ENCODE measurements at places on chromosomes 1 and 21.
A peak's percentile ranks its signal among the peaks of the same experiment; 100 is the strongest.

GRCh38 chr21:44701541-44701940 is 4.6 kb downstream of the KRTAP10-12 start:
- DNase-seq, result no peak

DNA sequence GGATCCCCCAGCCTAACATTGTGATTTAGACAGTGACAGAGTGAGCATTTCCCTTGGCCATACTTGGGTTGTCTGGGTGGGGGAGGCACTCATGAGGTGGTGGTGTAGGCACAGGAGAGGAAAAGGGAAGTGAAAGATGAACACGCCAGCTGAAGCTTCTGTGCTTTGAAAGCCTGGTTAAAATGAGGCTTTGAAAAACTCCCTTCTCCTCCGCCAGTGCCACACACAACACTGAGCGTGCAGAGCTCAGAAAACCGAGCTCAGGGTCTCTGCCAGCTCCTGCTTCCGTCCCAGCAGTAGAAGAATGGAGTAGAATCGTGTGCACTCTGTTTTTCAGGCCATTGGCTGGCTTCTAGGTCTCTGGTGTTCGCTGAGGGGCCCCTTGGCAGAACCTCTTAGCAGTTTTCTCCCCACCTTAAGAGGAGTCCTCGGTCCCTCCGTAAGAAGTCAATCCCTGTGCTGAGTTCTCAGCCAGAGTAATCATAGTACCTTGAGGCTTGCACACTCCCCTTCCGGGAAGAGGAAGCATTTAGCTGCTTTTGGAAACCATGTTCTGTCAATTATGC is 12.9 kb downstream of the PLEKHM2 start:
- no peak for DNase-seq

DNA sequence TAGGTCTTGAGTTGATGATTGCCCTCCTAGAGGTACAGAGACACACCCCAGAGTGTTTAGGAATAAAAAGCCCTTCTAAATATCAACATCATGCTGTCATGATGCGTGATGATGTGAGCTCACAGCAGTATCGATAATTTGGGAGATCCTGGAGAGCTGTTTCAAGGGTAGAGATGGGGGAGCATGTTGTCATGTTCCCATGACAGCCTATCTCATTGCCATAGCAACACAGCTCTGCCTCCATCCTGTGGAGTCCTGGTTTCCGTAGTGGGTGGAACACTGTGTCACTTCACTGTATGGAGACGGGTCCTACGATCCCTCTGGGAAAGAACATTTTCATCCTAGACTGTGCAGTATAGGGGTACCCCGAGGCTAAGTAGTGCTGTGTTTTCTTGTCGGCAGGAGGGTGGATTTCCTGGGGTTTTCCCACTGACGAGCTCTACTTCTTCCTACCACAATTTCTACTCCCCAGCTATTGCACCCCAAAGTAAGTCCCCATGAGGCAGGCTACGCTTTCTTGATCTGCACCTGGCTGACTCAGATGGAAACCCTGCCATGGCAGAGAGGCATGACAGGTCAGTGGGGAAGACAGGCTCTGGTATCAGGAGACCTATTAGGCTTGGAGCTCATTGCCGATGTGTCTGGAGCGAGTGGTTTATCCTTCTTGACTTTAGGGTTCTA is 7.2 kb downstream of the KISS1 start:
- DNase-seq, result no peak

GRCh38 chr1:178682886-178683285 is 42.2 kb upstream of the RALGPS2 start:
- DNase-seq, result no peak

GRCh38 chr1:239558559-239558958 is 172.2 kb downstream of the CHRM3 start:
- DNase-seq, result no peak

- DNase-seq, result no peak
Measured at GRCh38 chr21:7951854-7952519, 2569.4 kb upstream of the TPTE start.

- no peak for DNase-seq
Measured at GRCh38 chr1:151003180-151003579, 3.5 kb downstream of the MINDY1 start.

- no peak for DNase-seq
Measured at GRCh38 chr1:211684791-211685190, 9.4 kb upstream of the NEK2 start.

DNA sequence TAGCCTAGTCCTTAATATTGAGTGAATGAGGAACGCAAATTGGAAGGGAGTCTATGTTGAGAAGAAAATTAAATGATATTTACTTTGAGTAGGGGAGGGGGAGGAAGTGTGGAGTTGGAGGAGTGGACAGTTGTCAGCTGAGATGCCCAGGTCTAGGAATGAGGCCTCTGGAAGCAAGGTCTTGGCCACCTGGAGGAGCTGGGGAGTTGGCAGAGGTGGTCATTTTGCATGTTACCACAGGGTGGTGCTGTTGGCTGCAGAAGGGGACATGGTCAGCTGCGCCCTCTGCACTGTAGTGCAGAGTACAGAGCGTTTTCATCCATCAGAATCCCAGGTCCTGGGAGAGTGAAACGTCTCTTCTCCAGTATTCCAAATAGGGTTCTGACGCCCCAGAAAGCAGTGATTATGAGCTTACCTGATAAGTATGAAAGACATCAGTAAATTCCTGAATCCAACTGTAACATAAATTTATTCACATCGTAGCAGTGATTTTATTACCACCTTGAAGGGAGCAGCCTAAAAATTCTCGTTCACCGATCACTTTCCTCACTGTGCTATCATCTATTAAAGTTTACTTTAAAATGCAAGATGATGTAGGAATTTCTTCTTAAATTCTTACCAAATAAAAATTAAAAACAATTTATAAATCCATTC is 13.8 kb downstream of the PARK7 start:
- peak; percentile 48 for DNase-seq

DNA sequence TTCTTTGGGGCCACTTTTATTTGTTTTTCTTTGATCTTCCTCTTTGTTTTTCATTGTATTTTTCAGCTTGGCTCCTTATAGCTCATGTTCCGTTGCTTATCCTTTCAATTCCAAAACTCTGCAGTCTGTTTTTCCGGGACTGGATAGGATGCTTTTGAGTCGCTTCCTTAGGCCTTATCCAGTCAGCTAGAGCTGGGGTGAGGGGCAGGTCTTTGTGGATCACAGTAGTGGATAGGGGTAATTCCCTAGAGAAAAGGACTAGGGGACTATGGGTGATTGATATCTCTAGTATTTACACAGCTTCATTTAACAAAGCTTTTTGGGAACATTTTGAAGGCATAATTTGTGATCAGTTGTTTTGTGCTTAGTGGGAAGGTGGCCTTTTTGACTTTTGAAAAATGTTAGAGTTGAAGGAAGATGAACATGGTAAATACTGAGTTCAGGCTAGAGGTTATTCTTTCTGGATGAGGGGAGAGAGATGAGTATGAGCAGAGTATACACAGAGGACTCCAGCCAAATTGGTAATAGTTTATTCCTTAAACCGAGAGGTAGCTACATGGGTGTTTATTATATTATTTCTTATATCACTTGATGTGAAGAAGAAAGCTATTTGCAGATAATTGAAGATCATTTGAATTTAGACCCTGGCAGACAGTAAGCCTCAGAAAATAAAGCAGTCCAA is 22.5 kb downstream of the CEP350 start:
- no peak for DNase-seq

DNA sequence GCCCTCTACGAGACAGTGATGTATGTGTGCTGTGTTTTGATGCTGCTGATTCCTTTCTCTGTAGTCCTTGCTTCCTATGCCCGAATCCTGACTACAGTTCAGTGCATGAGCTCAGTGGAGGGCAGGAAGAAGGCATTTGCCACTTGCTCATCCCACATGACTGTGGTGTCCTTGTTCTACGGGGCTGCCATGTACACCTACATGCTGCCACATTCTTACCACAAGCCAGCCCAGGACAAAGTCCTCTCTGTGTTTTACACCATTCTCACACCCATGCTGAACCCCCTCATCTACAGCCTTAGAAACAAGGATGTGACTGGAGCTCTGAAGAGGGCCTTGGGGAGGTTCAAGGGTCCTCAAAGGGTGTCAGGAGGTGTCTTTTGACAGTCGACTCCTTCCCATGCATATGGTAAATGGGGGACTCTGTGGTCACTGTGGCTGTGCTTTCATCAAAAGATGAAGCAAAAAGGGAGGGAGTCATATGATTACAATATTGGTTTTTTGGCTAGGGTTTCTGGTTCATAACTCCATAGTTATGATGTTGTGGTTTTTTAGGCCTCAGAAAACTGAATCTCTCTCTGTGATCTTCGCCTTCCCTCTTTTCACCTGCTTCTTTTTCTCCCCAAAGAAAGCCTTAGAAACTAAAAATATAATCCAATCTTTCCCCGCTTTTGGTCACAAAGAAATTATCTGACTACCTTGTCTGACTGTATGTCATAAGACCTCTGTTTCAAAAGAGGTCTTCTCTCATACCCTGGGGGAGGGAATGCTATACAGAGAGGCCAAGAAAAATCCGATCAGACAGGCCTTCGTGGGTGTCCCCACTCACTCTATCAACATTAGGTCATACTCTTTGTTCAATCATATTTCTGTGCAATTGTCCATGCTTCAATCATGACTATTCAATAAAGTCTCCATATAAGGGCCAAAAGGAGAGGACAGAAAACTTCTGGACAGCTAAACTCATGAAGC is 4.2 kb downstream of the OR2T1 start:
- no peak for DNase-seq

- DNase-seq, result no peak
Measured at GRCh38 chr1:84674021-84674420, 16.2 kb downstream of the SSX2IP start.

DNA sequence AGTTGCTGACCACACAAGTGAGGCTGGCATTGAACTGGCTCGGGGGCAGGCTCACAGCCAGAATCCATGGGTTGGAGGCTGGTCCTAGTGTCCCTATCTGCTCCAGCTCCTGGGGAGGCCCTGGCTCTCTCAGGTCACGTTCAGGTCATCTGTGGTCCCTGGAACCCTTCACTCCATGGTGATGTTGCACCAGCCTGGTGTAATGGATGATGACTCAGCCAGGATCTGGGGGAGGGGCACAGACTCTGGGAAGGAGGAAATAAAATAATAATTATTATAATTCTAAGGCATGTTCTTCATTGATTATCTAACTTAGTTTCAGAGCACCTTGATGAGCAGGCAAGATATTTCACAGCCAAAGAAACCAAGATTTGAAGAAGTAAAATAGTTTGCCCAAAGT is 26.6 kb upstream of the FCRL4 start:
- DNase-seq, result no peak

- no peak for DNase-seq
Measured at GRCh38 chr21:33162436-33162951, 67.2 kb upstream of the IFNAR2 start.

DNA sequence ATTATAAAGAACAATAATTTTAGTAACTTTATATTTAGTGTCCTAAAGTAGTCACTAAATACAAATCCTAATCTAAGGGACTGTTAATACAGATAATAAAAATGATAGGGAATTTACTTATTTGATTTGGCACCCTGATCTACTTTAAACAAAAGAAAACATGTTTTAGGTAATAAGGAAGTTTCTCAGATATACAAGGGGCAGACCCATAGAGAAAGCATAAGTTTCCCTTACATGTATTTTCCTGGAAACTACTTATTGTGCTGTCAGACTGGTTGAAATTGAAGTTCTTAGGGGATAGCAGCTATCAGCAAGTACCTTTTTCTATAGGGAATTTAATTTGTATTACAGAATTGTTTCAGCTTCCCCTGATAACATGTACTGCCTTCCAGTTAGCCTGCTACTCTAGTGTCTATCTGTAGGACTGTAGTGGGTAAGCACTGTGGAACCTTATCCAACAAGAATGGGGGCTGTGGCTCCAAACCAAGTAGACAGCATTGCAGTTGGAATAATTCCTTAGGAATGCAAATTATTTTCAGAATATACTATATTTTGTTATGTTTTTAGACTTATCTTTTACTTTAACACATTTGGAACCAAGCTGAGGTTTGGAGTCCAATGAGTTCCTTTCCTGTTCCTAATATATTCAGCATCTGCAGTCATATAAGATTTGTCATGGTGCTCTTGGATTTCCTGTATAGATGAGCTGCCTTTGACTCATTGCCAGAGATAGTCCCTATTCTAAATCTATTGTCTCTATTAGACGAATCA is 14.7 kb downstream of the MSH4 start:
- no peak for DNase-seq

- DNase-seq, result no peak
Measured at GRCh38 chr1:53016705-53017104, 45.3 kb upstream of the PODN start.

GRCh38 chr1:21911205-21912001 is 25.7 kb downstream of the HSPG2 start:
- DNase-seq, result no peak

GRCh38 chr21:38861989-38862683 is 56.4 kb downstream of the ETS2 start:
- no peak for DNase-seq

DNA sequence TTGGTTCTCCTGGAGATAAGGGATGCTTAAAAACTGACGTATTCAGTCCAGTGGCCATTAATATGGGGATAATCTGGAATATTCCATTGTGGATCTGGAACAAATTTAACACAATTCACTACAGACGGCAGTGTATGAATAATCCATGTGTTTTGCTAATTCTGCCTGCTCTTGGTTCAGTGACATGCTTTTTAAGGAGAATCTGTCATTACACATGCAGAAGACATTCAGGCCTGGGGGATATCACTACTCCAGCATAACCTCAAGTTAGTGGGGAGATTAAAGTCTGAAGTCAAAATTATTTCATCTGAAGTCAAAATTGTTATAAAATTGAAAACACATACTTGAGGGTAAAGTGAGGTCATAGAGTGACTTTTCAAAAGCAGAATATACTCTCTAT is 789.3 kb downstream of the USP25 start:
- no peak for DNase-seq

DNA sequence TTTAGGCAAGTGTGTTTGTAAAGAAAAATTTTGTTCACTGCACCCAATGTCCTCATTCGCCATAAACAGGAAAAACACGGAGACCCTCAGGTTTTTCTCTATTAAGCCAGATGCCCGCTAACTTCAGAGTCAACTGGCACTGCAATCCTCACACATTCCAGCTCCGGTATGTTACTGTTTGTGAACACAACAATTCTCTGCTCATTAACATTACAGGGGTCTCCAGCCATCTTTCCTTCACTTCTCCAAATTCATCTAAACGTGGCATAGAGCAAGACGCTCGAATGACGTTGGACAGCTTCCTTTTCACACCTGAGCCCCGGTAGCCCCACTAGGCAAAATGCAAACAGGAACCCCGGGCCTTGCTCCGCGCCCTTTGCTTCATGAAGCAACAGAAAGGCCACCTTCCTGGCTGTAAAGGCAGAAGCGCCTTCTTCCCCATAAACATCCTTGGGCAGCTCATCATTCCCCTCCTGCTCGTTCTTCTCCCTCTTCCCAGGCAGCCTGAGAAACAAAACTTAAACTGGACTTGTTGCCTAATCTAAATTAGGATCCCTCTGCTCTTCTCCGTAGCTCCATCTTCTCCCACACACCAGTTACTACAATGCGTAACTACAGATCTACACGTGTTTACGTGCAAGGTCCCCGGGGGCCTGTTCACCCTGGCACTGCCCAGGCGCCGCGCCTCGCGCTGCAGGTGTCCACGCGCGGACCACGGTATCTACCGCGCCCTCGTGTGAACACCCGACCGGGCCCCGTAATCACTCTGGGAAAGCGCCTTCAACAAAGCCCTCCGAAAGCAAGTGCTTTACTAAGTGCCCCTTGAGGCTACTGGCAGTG is 1.2 kb downstream of the LBR start:
- no peak for DNase-seq

- no peak for DNase-seq
Measured at GRCh38 chr1:174407665-174408064, 40.1 kb upstream of the GPR52 start.

- no peak for DNase-seq
Measured at GRCh38 chr1:201761178-201761577, 67.8 kb upstream of the IPO9 start.

Data from posterior cingulate gyrus (tissue), 11 donors.